ENCODE measurements at places on chromosomes 7 and 10.

DNA sequence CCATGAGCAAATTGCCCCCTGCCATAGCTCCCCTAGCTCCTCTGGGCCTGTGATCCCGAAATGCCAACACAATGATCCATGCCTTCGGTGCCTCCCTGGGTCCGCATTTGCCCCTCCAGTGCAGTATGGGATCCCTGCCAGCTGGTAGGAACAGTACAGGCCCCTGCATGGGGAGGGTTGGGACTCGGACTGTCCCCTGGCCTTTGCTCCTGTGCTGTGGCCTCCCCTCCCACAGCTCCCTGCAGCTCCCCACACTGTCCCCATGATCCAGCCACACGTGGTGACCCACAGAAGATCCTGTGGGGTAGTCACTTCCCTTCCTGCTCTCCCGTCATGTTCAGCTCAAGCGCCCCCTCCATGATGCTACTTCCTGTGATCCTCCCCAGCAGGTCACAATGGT lies 140.3 kb downstream of the MAPK8 start:
- no peak for DNase-seq

DNA sequence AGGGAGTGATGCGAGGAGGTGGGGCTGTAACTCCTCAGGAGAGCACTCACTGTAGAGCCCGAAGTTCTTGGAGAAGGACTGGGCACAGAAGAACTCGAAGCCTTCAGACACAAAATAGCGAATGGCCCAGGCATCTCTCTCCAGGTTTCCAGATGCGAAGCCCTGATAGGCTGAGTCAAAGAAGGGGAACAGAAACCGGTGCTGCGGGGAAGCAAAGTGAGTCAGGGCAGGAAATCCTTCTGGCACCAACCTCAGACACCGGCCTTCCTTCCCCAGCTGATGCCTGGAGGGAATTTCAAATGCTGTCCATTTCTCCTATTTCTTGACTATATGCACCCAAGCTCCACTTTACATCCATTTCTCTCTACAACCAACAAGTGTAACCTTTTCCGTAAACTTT lies 26.8 kb downstream of the GOT1 start:
- no peak for DNase-seq

GRCh38 chr10:19491166-19491565 lies 325.1 kb upstream of the PLXDC2 start:
- no peak for DNase-seq

- DNase-seq: no peak
Measured at GRCh38 chr10:12081470-12081869, 12.7 kb downstream of the DHTKD1 start.

GRCh38 chr7:144908943-144909556 lies 73.2 kb upstream of the TPK1 start:
- no peak for DNase-seq

DNA sequence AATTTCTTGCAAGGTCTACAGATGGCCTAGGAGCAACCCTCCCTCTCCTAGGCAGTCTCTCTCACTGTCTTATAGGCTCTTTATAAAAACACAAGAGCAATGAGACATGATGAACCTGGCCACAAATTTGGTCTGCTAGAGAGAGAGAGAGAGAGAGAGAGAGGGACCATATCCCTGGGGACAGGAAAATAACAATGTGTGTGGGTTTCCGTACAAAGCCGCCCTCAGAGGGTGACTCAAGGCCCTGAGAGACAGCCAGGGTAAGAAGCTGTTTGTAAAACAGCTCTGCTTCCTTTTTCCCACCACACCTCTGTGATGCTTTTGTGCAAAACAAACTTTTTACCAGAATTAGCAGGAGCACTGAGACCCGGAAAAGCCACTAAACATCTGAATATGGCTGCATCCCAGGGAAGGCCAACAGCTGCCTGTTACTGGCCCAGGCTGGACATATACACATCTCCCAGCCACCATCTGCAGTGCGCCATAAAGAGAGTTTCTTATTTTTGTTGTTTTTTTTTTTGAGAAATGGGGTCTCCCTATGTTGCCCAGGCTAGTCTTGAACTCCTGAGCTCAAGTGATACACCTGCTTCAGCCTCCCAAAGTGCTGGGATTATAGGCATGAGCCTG lies 18.4 kb downstream of the GIMAP5 start:
- DNase-seq: no peak

GRCh38 chr7:142856565-142857245 lies 1.8 kb downstream of the EPHB6 start:
- DNase-seq: peak; percentile 84

DNA sequence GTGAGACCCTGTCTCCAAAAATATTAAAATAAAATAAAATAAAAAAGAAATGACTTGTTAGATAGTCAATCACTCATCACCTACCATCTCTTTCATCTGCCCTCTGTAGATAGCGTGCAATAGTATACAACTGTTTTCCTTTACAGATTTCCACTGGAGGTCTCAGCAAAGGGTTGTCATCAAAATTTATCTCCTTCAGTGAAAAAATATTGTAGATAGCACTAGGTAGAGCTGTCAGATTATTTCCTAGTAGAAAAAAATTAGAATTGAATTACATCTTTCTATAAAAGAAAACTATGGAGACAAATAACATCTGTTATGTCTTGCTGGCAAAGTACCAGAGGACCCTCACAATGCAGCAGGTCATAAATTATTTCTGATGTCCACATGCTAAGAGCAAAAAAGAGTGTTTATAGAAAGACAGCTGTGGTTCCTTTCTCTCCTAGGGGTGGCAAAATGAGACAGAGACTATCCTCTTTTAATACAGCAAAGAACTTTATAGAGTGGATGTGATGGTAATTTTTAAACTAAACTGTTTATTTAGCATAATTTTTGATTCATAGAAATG lies 16.3 kb upstream of the CYP51A1 start:
- DNase-seq: no peak

- no peak for DNase-seq
Measured at GRCh38 chr7:116138202-116138801, 72.0 kb upstream of the TES start.

DNA sequence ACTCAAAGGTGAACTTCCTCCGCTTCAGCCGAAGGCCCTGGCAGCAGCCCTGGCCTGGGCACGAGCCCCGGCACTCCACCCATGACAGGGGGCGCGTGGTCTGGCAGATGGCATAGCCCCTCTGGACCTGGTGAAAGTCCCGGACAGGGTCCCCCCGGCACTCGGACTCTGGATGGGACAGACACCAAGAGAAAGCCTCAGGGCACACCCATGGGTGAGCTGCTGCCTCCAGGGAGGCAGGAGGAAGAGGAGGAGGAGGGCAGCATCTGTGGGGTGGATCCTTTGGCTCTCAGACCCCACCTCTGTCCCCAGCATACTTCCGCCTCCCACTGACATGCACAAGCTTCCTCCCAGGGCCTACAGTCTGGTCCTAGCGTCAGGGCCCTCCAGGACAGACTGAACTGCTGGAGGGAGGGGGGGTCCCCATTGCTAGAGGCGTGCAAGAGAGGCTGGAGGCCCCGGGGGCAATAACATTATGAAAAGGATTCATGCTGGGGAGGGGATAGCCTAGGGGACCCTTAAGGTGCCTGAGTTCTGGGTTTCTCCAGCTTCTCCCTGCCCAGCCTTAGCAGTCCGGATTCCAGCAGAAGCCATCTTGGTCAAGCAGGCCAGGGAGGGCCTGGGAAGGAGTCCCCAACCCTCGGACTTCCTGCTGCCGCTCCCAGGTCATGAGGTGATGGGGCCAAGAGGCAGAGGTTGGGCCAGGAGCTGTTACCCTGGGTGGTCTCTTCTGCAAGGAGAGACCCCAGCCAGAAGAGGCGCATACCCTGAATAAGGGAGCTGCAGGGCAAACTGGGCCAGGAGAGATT lies 169.3 kb downstream of the LCOR start:
- no peak for DNase-seq

DNA sequence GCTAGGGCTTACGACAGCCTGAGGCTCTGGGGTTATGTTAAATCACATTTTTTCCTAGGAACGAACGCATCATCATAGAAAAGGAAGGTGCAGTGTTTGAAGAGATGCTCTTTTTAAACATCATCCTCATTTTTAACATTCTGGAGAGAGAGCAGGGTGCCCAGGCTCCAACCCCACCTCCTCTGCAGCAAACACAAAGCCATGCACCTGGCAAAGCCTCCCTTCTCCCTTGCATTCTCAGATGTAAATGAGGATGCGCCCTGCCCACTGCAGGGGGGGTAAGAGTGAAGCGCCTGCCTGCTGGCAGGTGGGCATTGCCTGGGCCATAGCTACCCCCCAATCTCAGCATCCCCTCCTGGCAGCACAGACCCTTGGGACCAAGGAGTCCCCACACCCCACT lies 92.4 kb downstream of the PTPRN2 start:
- DNase-seq: no peak

GRCh38 chr7:39527951-39528350 lies 38.3 kb upstream of the YAE1 start:
- no peak for DNase-seq

DNA sequence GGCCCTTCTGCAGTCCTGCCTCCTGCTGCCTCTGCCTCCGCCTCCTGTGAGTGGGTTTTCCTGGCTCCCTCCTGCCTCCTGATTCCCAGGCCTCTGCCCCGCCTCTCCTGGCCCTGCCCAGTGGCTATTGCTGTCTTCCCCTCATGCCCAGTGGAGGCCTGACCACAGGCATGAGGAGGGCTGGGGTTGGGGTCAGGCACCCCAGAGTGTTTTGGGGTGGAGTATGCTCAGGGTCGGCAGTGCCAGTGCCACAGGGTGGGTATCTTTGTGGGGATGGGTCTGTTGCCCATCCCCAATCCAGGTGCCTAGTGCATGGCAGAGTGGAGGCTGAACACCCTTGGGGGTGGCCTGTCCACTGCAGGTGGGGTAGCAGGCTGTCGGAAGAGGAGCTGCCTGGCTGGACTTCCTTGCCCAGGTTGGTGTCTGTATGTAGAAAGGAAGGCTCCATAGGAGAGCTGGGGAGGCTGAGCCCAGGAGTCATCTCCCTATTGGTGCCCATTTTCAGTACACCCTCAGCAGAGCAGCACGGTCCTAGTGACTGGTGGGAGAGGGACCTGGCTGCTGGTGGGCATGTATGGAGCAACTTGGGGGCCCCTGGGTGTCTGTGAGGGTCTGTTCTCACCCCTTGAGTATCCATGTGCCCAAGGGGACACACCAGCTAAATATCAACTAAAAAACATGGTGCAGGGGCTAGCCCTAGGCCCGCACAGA lies 62.2 kb downstream of the ARHGAP22 start:
- no peak for DNase-seq

- no peak for DNase-seq
Measured at GRCh38 chr7:152872745-152873118, 113.2 kb downstream of the ACTR3B start.

DNA sequence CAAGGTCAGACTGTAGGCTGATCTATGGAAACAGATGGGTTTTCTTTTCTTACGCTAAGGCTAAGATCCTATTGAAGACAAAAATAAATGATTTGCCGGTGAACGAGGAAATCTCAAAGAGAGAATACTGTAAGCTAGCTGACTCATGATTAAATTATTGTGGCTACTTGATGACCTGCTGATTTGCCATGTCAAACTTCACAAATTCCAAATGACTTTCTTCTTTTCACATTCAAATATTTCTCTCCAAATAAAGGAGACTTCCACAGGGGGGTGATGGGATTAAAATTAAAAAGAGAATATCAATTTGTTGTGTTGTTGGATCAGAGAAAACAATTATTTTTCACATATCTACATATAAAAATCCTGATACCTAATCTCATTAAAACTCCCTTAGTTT lies 860.6 kb upstream of the ZWINT start:
- DNase-seq: no peak

GRCh38 chr7:20283385-20283784 lies 47.3 kb upstream of the ITGB8 start:
- no peak for DNase-seq

GRCh38 chr7:48250441-48250951 lies 79.2 kb downstream of the ABCA13 start:
- no peak for DNase-seq

DNA sequence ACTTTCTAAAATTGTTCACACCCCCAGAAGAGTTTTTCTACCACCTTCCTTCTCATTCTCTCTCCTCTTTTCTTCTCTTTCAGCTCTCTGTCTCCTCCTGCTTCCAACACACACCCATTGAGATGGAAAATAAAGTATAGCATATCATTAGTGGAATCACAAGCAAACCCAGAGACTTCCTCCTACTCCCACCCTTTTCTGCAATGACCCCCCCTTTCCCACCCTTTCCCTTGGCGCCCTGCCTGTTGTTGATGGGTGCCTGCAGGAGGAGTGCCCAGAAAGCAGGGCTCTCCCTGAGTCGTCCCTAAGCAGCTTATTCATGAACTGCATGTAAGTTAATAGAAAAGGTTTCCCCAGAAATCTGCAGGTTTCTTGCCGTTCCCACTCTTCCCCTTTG lies 300.0 kb downstream of the PLXNA4 start:
- DNase-seq: no peak

- DNase-seq: no peak
Measured at GRCh38 chr7:121323515-121324302, 5.1 kb upstream of the WNT16 start.

GRCh38 chr7:131105294-131105798 lies 222.3 kb upstream of the MKLN1 start:
- no peak for DNase-seq

DNA sequence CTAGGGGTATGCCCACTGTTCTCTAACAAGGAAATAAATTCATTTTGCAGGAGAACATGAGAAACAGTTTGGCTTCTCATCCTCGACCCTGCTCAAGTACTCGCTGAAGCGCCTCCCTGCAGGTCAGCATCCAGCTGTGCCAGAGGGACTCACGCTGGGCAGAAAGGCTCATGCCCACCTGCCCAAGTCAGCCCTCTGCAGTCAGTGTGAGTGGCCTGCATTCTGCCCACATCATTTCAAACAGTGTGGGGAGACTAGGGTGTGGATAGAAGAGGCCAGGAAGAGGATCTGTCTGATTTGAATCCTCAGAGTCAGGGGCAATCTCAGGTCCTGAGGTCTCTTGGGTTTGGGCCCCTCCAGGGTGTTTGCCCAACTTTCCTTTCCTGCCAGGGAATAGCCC lies 297.8 kb downstream of the ELMO1 start:
- DNase-seq: no peak

- no peak for DNase-seq
Measured at GRCh38 chr10:33125522-33126517, 167.8 kb upstream of the ITGB1 start.

GRCh38 chr7:34190299-34190698 lies 285.0 kb downstream of the BMPER start:
- peak; percentile 34 for DNase-seq
